ENCODE measurements at places on chromosomes 5 and 9. TPM values are rescaled to one million over a fixed set of nuclear protein-coding genes. Genes with fewer than 3 reads are reported as not detected.

GRCh38 chr9:34502891-34503290 lies 19.9 kb downstream of the ENHO start:
- DNase-seq = no peak

- no peak for DNase-seq
These were observed 5.0 kb downstream of the CMYA5 start for GRCh38 chr5:79694652-79695051.

GAPT gene
- 1.3 TPM for total RNA-seq

FBXL7 gene
- 1.6 TPM for total RNA-seq

- no peak for DNase-seq
These were observed 64.1 kb upstream of the HRH2 start for GRCh38 chr5:175593794-175594193.

- peak; percentile 82 for DNase-seq
These were observed 43.1 kb upstream of the TTC39B start for GRCh38 chr9:15349892-15350761.

CCNJL gene
- total RNA-seq = 21.6 TPM

DNA sequence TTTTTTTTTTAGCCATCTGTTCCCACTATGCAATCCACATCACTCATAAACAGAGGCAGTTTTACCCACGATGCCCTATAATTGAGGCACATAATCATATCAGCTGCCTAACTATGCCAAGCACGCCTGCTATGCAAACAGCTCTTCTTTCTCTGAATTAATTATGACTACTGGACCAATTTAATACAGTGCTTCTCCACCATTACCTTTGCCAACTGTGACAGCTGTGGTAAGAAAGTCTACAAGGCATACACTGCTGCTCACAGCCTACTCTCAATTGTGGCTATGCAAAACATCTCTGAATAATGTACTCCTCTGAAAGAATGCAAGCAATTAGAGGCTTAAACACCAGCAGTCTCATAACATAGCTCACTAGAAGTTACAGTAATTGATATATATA lies 97.1 kb downstream of the DTWD2 start:
- no peak for DNase-seq

DNA sequence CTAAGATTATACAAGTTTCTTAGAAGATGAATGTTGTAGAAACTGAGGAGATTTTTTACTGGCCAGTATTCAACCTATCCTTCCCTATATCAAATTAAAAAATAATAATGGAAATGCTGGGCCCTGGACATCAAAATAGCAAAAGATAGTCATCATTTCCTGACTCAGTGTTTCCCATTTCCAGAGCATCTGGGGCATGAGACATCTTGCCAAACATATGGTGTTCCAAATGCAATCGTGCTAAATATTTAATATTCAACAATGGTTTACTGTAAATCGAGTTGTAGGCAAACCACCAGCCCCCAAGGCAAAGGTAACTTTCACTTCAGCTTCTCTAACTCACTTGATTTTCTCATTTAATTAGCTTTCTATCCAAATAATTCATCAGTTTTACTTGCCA lies 152.9 kb downstream of the FRMD3 start:
- no peak for DNase-seq

DNA sequence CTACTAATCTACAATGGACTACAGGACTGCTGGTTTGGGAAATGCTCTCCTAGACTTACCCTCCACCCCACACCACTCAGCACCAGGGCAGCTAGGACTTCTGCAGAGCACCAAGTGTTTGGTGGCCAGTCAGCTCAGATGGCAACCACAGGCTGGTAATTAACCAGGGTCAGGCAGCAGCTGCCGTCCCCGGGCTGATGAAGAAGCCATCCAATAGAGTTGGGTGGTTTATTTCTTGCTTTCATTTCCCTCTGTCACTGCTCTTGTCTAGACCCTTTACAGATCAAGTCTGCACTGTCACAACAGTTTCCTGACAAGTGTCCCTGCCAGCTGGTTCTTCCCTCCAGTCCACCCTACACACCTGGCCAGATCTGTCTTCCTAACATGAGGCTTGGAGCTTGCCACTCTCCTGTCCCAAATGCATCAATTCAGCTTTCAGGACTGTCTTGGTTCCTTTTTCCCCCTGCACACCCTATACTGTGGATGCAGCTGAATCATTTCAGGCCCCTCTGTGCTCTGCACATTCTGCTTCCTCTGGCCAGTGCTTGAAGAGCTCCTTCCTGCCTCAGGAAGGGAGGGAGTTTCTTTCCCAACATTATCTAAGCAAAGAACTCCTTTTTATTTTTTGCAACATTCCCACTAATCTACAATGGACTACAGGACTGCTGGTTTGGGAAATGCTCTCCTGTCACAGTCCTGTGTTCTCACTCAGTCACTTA lies 30.2 kb upstream of the HSPA9 start:
- no peak for DNase-seq

- DNase-seq = no peak
These were observed 12.2 kb downstream of the RANBP17 start for GRCh38 chr5:170874017-170874416.

DNA sequence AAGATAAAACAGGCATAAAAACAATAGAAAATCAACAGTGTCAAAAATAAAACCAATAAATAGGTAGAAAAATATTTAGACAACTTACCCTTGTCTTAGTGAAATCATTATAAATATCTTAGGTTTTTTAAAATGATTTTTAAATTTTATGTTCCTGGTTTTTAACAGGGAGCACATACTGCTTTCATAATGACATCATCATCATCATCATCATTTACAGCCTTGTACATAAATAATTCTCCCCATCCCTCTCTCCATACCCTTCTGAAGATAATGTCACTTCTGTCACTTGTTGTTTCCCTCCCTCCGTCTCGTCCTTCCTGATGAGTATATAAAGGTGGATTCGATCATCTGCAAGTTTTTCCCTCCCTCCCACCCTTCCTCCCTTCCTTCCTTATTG lies 56.6 kb downstream of the CDH9 start:
- no peak for DNase-seq
